Fibroblast of pulmonary artery (primary cell): ENCODE measurements at places on chromosomes 4 and X.

GRCh38 chr4:111303806-111304205, 680.9 kb upstream of the PITX2 start:
- DNase-seq = no peak

DNA sequence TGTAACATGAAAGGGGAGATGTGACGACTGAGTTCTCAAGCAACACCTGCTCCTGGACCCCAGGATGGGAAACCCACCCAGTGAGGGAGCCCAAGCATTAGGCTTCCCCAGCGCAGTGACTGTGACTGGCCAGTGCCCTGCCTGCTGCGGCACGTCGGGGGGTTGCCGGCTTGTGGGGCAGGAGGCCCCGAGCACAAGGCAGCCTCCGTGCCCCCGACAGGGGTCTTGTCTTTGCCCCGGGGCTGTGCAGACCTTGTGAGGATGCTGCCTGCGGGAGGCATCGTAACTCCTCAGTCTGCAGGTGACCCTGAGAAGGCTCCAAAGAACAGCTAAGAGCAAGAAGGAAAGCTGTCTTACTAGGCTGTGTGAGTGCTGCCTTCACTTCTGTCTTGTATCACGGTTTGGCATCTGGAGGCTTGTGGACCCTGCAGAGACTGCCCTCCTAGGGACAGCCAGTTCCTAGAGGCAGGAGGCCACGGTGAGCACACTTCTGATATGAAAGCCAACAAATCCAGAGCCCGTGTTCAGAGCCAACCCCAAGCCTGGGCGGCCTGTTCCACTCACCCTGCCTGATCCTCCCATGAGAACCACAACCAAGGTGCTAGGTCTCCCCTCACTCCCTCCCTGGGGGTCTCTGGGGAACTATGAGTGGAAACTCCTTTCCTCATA, 47.7 kb downstream of the FGFRL1 start:
- no peak for DNase-seq

DNA sequence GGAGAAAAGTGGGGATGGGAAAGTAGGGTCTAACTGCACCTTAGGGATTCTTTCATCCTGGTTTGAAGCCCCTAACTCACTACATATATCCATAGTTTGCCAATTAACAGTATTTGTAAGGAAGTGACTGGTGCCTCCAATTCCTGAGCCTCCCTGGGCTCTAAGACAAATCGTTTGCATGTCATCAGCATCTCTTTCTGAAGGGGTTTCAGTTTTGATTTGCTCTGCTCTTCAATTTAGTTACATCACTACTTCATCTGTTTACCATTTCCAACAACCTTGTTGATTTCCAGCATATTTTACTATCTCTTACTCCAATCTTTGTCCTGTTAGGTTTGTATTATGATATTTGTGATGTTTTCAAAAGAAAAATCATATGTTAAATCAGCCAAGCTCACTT, 15.5 kb upstream of the DDX60 start:
- no peak for DNase-seq

DNA sequence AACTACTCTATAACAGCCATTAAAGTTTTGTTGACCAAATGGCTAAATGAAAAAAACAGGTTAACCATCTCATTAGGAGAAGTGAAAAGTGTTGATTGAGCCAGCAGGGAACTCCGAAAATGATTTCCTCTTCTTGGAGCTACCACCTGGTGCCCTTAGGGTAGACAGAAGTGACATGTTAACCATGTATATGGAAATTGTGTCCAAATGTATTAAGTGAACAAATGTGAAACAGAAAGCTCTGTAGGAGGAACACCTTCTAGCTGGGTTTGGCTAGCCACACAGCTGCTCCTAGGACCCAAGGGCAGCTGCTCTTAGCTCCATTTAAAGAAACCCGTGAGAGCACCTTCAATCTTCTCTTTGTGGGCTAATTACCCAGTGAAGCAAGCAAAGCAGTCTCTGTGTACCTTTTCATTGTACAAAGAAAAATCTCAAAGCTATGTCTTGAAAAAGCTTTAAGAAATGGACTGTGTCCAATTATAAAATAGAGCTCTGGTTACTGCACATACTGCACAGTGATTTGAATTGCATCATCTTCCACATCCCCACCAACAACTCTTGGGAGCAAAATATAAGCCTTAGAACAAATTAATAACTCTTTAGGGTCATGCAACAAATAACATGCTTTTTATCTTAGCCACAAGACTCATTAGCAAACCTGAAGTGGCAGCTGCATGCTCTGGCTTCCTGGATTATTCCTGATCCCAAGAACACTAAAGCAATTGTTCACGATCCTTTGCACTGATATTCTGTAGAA, 59.2 kb upstream of the PARM1 start:
- DNase-seq = peak; percentile 8

DNA sequence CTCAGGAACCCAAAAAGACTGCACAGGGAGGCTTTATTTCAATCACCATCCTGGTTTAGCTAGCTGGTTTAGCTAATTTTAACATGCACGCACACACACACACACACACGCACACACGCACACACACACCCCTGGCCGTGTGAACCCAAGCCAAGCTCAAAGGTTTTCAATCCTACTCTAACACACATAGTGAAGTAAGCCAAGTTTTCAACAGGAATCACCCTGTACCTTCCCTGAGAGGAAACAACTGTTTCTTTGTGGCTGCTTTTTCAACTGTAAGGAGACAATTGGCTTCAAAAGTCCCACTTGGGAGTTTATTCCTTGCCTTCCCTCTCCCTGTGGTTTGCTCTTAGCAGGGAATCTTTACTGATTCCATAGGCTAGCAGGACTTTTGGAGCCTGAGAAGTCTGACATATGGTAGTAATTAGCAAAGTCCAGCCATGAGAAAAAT, 98.9 kb upstream of the BMP3 start:
- no peak for DNase-seq

GRCh38 chr4:183783991-183784553, 121.0 kb upstream of the STOX2 start:
- DNase-seq = peak; percentile 81

DNA sequence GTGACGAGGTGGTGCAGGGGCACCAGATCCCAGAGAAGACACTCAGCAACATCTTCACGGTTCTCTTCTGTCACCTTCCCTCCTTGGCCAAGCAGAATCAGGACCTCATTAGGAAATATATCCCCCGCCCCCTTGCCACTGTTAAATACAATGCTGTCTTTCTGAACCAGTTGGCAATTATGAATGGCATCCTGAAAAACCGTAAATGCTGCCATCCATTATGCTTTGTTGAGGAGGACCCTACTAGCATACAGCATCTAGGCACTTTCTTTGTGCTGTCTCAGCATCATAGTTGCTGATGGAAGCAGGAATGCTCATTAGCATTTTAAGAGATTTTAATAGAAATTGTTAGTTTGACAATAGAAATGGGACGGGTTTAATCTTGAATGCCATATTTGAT, 138.5 kb downstream of the DCLK2 start:
- DNase-seq = no peak

- no peak for DNase-seq
Observed at GRCh38 chrX:152959626-152960025, 34.3 kb downstream of the PNMA5 start.

GRCh38 chr4:122285285-122285684, 93.5 kb upstream of the ADAD1 start:
- DNase-seq = peak; percentile 8

DNA sequence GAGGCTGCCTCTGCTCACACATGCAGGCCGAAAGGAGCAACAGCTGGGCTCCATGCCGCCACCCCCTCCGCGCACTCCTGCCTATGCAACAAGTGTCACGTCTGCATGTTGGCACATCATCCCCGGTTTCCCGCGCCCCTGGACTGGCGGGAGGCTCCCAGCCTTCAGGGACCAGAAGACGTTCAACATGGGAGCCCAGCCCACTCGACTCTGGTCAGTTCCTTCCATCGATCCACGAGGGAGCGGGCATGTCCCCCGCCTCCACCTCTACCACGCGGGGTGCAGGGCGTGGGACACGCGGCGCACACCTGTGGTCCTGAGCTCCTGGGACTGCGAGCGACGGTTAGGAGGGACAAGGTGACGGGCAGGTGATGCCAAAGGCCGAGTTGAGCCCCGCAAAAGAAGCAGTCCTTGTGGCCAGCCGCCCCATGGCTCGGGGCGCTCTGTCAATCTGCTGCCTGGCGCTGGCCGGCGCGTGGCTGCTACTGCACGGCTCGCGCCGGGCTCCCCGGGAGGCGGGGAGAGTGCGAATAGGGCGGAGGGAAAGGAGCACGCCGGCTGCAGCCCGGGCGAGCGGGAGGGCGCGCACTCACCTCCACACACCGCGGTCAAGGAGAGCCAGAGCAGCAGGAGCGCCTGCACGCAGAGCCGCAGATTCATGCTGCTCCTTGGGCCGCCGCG, 645 bp downstream of the APLN start:
- DNase-seq = no peak

- peak; percentile 35 for DNase-seq
Observed at GRCh38 chr4:125582302-125582701, 267.5 kb downstream of the FAT4 start.

DNA sequence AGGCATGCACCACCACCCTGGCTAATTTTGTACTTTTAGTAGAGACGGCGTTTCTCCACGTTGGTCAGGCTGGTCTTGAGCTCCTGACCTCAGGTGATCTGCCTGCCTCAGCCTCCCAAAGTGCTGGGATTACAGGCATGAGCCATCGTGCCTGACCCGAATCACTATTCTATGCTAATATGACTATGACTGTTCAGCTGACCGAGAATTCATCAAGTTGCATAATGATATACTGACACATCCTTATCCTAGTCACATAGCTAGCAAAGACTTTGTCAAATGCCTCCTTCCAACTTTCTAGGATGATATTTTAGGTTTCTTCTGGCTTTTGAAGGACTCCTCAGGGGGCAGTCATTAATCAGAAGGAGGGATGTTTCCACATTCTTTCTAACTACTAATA, 4.8 kb upstream of the GPM6B start:
- DNase-seq = no peak

GRCh38 chrX:23434356-23434884, 99.8 kb downstream of the PTCHD1 start:
- peak; percentile 73 for DNase-seq

DNA sequence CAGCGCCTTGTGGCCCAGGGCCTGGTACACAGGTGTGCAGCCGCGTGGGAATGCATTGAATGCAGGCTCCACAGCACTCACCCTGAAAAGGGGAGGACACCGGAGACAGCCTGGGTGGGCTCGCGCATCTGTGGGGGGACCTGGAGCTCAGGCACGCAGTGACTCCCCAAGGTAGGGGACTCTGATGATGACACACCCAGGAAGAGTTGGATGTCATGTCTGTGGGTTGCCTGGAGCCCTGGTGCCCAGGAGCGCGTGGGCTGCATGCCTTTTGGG, 32.7 kb upstream of the HTRA3 start:
- no peak for DNase-seq

GRCh38 chr4:18067031-18067430, 45.5 kb upstream of the LCORL start:
- no peak for DNase-seq

GRCh38 chr4:17595471-17596005, 18.5 kb downstream of the LAP3 start:
- DNase-seq = no peak

DNA sequence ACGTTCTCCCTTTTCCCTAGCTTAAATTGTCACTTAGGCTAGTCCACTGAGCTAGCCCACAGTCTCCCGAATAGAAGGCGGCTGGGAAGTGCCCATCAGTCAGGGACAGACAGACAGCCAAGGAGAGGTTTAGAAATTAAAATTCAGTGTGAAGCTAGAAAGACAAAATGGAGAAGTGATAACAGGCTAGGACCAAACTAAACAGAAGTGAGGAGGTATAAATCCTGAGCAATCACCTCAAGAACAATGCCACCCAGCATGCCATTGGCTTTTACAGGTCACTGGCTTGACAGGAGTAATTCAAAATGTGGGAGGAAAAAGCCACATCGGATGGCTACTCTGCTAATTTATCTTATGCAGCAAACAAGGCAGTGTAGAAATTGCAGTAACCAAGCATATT, 138.9 kb downstream of the MAPK10 start:
- DNase-seq = no peak

GRCh38 chr4:3707423-3708102, 58.6 kb upstream of the ADRA2C start:
- no peak for DNase-seq

DNA sequence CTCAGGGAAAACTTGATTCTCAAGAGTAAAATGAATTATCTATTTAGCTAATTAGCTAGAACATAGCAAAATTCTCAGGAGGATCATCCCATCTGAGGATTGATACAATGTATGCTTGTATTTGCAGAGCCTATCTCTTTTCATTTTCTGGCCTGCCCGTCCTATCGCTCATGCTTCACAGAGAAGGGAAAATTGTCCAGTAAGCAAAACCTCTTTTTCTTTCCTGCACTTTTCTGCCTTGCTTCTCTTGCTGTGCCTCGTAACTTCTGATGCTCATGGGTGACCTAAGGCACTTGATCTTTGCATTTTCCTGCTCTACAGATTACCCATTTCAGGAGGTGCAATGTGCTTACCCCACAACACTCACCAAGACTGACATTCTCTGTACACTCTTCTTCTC, 88.1 kb downstream of the GBA3 start:
- DNase-seq = no peak

- DNase-seq = no peak
Observed at GRCh38 chrX:84099120-84099519, 88.9 kb downstream of the RPS6KA6 start.

- no peak for DNase-seq
Observed at GRCh38 chrX:39633293-39633692, 464.5 kb downstream of the BCOR start.

- DNase-seq = no peak
Observed at GRCh38 chrX:2387614-2388239, 113.0 kb downstream of the DHRSX start.

- no peak for DNase-seq
Observed at GRCh38 chr4:122172266-122172665, 20.1 kb downstream of the BLTP1 start.
